ENCODE measurements at places on chromosomes 7 and 10.

GRCh38 chr10:116470768-116471415 lies 43.2 kb downstream of the PNLIPRP3 start:
- H3K4me3 ChIP-seq: no peak overlapping the region
- DNase-seq: no peak
- no peaks in the 10 kb centered on the region for H3K36me3 ChIP-seq

GRCh38 chr10:30736685-30737232 lies 107.2 kb upstream of the LYZL2 start:
- no peak for DNase-seq
- no peaks in the 10 kb centered on the region for H3K36me3 ChIP-seq

DNA sequence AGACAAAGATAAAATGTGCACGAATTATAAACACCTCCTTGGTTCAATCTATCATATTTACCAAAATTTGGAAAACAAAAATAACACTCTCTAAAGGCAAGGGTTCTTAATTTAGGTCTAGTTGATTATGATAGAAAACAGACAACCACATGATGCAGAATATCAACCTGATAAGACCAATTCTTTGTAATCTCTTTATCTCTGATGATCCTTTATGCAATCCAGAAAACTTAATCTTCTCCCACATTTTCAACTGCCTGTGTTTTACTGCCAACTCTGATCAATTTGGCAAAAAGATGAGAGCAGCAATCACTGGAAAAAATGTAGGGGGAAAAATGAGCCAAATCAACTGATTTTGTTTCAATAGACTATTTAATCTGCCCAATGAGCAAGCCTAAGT lies 148.5 kb downstream of the LRRN3 start:
- H3K4me3 ChIP-seq: no peak overlapping the region
- no peaks in the 10 kb centered on the region for H3K27me3 ChIP-seq
- no peak overlapping the region for H3K27ac ChIP-seq
- no peak for DNase-seq
- H3K36me3 ChIP-seq: no peaks in the 10 kb centered on the region

- no peaks in the 10 kb centered on the region for H3K36me3 ChIP-seq
- DNase-seq: no peak
- no peak overlapping the region for H3K27ac ChIP-seq
- H3K4me3 ChIP-seq: no peak overlapping the region
- peaks cover 19% of the 10 kb centered on the region for H3K27me3 ChIP-seq
These were observed 202.5 kb downstream of the REEP3 start for GRCh38 chr10:63723741-63724140.

GRCh38 chr7:139731802-139732470 lies 45.9 kb downstream of the HIPK2 start:
- DNase-seq: no peak
- H3K27me3 ChIP-seq: no peaks in the 10 kb centered on the region
- H3K4me3 ChIP-seq: no peak overlapping the region
- H3K36me3 ChIP-seq: no peaks in the 10 kb centered on the region

- no peaks in the 10 kb centered on the region for H3K4me1 ChIP-seq
- H3K27ac ChIP-seq: no peak overlapping the region
- no peaks in the 10 kb centered on the region for H3K27me3 ChIP-seq
- no peaks in the 10 kb centered on the region for H3K36me3 ChIP-seq
- no peak for DNase-seq
- no peak overlapping the region for H3K4me3 ChIP-seq
These were observed 139.5 kb upstream of the FERD3L start for GRCh38 chr7:19284596-19285300.

DNA sequence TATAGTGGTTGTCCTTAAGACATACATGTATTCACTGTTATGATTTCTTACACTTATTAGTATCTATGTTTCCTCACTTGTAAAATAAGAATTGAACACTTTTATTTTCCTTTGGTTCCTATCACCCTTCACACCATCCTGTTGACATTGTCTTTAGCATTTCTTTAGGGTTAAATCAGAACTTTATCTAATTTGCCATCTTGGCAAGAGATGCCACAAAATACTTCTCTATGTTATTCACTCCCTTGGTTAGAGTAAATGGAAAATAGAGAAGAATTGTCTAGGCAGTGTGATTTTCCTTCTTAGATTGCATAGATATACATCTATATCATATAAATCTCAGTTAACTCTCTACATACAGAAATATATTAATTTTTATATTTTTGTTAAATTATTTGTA lies 204.7 kb downstream of the SEMA3D start:
- no peak for DNase-seq

GRCh38 chr10:49131507-49132361 lies 2.1 kb downstream of the FAM170B start:
- no peak for DNase-seq
- no peak overlapping the region for H3K27ac ChIP-seq
- no peaks in the 10 kb centered on the region for H3K4me1 ChIP-seq
- no peak overlapping the region for H3K4me3 ChIP-seq

DNA sequence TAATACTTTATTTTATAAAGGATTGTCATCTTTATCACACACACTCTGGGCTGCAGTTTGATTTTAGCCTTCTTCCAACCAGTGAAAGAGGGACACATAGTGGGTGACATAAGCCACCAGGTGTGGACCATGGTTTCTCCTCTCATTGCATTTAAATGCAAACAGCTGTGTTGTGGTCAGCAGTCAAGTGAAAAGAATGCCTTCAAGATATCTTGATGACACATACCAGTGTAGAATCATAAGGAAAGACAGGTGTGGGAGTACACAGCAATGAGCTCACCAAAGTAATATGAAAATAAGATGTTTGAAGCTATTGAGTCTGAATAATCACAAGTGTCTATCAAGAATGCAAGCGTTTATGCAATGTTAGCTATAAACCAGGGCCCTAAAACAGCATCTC lies 580.0 kb downstream of the XPNPEP1 start:
- no peak overlapping the region for H3K4me3 ChIP-seq
- H3K27me3 ChIP-seq: no peaks in the 10 kb centered on the region
- no peaks in the 10 kb centered on the region for H3K4me1 ChIP-seq
- DNase-seq: no peak
- no peak overlapping the region for H3K27ac ChIP-seq

DNA sequence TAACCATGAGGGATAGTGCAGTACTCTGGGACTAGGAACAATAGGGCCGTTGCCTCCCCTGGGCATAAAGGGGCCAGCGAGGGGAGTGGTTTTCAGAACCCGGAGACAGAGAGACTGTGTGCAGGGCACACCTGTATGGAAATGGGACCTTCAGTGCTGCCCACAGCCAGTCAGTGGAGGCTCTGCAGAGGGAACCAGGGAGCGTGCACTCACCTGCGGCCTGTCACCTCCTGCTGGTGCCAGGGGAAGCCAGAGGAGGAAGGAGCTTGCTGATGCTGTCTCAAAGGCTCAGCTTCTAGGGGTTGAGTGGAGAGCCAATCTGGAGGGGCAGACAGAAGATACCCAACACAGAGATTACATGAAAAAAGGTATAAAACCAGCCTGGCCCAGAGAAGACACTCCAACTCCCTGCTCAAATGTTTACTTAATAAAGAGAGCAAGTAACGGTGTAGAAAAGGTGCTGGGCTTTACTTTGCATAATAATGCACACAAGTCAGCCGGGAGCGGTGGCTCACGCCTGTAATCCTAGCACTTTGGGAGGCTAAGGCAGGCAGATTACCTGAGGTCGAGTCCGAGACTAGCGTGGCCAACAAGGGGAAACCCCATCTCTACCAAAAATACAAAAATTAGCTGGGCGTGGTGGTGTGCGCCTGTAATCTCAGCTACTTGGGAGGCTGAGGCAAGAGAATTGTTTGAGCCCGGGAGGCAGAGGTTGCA lies 35.5 kb upstream of the WAPL start:
- no peak overlapping the region for H3K27ac ChIP-seq
- no peak for DNase-seq
- H3K27me3 ChIP-seq: no peaks in the 10 kb centered on the region
- H3K4me1 ChIP-seq: no peaks in the 10 kb centered on the region
- no peaks in the 10 kb centered on the region for H3K36me3 ChIP-seq
- H3K4me3 ChIP-seq: no peak overlapping the region

DNA sequence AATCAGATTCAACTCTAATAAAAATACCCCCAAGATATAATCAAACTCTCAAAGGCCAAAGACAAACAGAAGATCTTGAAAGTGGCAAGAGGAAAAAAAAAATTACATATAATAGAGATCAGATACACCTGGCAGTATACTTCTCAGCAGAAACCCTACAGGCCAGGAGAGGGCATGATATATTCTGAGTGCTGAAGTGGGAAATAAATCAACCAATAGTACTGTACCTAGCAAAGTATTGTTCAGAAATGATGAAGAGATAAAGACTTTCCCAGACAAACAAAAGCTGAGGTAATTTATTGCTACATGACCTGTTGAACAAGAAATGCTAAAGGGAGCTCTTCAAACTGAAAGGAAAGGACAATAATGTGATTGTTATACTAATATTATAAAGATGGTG lies 291.9 kb downstream of the SH2D4B start:
- H3K27ac ChIP-seq: no peak overlapping the region
- no peak for DNase-seq
- H3K36me3 ChIP-seq: no peaks in the 10 kb centered on the region
- no peaks in the 10 kb centered on the region for H3K27me3 ChIP-seq
- H3K4me1 ChIP-seq: no peaks in the 10 kb centered on the region

DNA sequence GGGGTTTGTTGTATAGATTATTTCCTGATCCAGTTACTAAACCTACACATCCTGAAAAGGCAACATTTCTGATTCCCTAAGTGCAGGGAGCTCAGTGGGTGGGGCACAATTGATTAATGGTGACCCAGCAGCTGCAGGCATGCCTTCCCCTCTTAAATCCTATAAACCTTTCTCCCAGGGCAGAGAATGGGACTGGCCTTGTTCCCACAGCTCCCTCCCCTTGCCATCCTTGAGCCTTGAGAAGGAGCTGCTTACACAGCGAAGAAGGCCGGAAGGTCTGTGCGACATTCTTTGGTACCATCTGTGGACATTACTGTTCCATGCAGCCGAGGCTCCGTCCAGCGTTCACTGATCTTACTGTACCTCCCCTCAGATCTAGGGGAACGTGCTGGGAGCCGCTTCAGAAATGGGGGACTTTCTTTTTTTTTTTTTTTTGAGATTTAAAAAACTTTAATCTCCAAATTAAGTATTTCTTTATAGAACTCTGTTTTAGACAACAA lies 14.3 kb downstream of the KLF6 start:
- H3K4me3 ChIP-seq: no peak overlapping the region
- no peak overlapping the region for H3K27ac ChIP-seq
- peaks cover 8% of the 10 kb centered on the region for H3K4me1 ChIP-seq
- H3K27me3 ChIP-seq: no peaks in the 10 kb centered on the region
- peaks cover 3% of the 10 kb centered on the region for H3K36me3 ChIP-seq
- no peak for DNase-seq

GRCh38 chr7:17328641-17329040 lies 30.2 kb downstream of the AHR start:
- peaks cover 9% of the 10 kb centered on the region for H3K36me3 ChIP-seq
- H3K4me1 ChIP-seq: no peaks in the 10 kb centered on the region
- H3K27me3 ChIP-seq: no peaks in the 10 kb centered on the region
- no peak for DNase-seq
- H3K4me3 ChIP-seq: no peak overlapping the region
